ENCODE measurements at places on chromosomes 3 and 15.

- no peak for DNase-seq
Measured at GRCh38 chr3:57046101-57046765, 14.2 kb upstream of the SPATA12 start.

- DNase-seq = no peak
Measured at GRCh38 chr3:63927422-63928280, 15.5 kb upstream of the SCAANT1 start.

DNA sequence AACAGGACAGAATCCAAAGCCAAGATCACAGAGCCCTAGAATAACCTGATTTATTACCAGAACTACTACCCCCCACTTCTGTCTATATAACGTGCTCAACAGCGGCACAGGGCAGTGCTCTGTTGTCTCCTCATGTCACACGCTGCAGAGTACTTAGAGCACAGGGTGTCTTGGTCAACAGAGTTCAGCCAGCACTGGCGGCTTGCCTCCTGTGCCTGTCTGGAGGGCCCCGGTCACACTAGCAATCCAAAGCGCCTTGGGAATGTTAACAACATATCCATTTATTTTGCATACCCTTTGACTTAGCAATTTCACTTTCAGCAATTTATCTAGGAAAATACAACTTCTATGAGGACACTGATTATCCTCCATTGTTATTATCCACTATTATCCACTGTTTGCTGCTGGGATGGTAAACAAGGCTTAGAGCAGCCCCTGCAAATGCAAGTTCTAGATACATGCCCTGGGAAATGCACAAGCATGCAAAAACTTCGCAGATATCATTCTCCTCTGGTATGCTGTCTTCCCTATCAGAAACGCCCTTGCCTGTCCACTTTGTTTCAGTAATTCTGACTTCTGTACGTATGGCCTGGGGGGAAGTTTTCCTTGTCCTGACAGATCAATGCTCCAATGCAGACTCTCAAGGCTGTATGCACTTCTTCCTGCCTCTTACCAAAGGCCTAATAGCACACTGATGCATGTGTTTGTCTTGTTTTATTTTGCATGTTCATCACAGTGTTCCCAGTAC lies 86.2 kb upstream of the OCA2 start:
- no peak for DNase-seq

DNA sequence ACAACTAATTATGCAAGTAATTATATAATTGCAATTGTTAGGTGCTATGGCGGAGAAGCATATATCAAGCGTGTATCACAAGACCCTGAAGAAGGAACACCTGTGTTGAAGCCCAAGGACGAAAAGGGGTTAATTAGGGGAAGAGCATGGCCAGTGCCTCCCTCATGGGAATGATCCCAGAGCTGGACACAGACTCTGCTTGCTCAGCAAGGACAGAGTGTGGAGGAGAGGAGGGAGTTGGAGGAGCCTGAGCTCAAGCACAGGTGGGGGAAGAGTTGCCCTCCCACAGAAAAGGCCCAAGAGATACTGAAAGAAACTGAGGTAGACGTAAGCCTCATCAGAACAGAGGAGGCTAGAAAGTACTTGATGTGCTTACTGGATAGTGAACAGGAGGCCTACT lies 423.7 kb downstream of the EPHB1 start:
- DNase-seq = no peak

- DNase-seq = no peak
Measured at GRCh38 chr3:150365132-150365604, 42.9 kb upstream of the TSC22D2 start.

DNA sequence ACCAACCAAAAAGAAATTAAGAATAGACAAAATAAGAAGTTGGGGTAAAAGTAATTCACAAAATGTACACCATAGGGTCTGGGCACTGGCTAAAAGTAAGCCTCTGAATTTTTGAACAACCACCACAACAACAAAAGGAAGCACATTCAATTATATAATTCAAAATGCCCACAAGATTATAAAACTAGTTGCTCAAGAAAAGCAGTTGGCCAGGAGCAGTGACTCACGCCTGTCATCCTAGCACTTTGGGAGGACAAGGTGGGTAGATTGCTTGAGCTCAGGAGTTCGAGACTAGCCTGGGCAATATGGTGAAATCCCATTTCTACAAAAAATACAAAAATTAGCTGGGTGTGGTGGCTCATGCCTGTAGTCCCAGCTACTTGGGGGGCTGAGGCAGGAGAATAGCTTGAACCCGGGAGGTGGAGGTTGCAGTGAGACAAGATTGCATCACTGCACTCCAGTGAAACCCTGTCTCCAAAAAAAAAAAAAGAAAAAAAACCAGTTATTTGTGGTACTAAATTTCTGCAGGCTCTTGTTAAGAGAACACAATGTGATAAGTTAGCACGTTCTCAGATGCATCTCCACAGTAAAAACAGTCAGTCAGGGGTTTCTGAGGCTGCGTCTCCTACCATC lies 6.6 kb upstream of the ATP11B start:
- no peak for DNase-seq

DNA sequence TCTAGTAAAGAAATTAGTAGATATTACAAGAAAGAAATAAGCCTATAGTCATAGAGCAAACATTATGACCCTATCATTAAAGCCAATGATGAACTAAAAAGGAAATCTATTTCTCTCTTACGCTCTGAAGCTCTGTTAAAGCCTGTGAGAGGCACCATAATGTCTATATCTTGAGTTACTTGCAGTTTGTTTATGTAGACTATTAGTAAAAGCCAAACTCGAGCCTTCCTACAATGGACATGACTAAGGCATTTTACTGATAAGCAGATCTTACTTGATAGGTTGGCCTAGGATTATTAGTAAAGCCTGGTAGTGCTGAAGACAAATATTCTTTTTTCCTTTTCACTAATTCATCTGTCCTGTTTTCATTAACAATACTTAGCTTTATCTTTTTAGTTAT lies 32.7 kb downstream of the LRRC3B start:
- DNase-seq = no peak

DNA sequence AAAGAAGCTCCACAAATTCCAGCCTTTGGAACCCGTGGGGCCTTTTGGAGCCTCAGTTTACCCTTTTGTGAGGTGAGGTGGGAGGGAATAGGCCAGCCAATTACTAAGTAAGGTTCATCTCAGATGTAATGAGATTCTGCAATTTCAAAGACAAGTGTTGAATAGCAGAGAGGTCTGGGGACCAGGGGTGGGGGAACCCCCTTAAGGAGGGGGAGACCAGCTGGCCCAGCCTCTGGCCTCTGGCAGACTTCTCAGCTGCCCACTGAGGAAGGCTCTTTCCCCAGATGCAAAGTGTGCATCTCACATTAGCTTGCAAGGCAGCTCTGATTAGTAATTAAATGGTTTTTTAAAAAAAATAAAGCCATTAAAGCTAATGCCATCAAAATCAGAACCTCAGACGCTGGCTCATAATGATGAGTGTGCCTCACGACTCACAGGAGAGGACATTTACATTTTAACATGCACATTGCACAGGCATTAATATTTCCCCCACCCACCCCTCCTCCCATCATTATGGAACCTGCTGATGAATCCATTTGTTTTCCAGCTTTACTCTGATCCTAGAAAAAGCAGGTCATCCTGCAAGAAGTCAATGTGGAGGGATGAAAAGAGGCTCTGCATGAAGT lies 176.7 kb upstream of the TLE3 start:
- no peak for DNase-seq

GRCh38 chr3:99250821-99251355 lies 349.4 kb upstream of the DCBLD2 start:
- no peak for DNase-seq

GRCh38 chr15:51266656-51267050 lies 71.7 kb downstream of the CYP19A1 start:
- DNase-seq = no peak

GRCh38 chr3:127792541-127793292 lies 29.6 kb downstream of the MGLL start:
- DNase-seq = no peak

DNA sequence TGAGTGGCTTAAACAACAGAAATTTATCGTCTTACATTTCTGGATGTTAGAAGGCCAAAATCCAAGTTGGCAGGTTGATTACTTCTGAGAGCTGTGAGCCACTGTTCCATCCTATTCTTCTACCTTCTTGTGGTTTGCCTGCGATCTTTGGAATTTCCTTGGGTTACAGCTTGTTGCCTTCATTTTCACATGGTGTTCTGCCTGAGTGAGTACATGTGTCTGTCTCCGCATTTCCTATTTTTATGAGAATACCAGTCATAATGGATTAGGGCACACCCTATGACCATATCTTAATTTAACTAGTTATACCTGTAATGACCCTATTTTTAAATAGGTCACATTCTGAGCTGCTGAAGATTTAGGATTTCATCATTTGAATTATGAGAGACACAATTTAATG lies 294.3 kb downstream of the CNTN4 start:
- no peak for DNase-seq

GRCh38 chr3:98645039-98645438 lies 51.6 kb upstream of the CPOX start:
- DNase-seq = no peak

DNA sequence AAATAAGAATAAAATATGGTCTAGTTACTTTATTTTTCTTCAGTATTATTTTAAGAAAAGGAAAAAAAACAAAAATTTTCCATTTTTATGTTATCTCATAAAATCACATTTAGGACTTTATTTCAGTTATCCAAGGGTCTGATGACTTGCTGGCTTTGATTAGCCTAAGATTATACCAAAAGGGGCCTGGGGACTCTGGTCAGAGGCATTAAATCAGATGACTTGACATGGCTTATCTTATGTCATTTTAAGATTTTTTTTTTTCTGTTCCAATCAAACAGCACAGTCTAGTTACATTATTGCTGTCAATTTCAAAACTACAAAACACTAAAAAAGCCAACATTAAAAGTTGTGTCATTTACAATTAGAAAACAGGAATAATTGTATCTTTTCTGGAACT lies 725.4 kb upstream of the NR2F2 start:
- no peak for DNase-seq

GRCh38 chr3:116083683-116084082 lies 361.6 kb downstream of the LSAMP start:
- no peak for DNase-seq

GRCh38 chr15:34216527-34217270 lies 6.8 kb upstream of the KATNBL1 start:
- DNase-seq = no peak

- no peak for DNase-seq
Measured at GRCh38 chr3:52892625-52893311, 4.6 kb downstream of the STIMATE start.
